ENCODE measurements at places on chromosomes 1 and 21. TPM values are rescaled to one million over a fixed set of nuclear protein-coding genes. Genes with fewer than 3 reads are reported as not detected.

Gene HES2
- not detected for polyA plus RNA-seq

Gene FAM72C
- polyA plus RNA-seq, result 0.71 TPM

Gene ILDR2
- 0.01 TPM for polyA plus RNA-seq

DNA sequence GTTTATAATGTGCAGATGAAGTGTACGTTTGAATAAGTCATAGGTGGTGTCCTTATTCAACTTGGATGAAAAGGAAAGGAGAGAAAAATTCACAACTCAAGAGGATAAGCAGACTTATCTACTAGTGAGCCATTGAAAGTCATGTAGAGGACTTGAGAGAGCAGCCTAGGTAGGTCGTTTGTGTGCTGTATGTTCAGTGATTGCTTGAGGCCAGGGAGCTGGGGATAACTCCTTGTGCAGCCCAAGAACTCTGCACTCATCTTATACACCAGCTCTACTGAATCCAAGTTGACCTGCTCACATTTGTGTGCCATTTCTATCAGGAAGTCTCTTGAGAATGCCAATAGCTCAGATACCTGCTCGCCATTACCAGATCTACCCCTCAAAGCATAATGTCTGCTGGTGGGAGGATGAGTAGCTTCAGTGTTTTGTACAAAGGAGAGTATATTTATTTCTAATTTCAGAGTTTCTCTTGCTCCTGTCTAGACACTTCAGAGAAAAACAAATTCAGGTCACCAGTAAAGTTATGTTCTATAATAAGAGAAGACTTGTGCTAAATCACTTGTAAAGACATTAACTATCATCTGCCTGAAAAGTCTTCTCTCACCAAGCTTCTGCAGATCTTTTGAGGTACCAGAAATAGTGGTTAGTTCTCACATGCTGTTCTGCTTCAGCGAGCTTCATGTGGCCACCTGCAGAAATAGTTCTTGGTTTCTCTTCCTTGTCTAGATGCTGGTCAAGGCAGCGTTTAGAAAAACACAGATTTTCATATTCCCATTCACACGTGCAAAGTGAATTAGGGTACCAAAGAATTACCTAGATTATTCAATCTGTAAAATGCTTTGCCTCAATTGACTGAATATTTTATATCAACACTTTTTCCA, 10.8 kb downstream of the S1PR1 start:
- DNase-seq, result no peak

GRCh38 chr1:48493970-48494769, 22.2 kb upstream of the SPATA6 start:
- DNase-seq, result peak; percentile 82

DNA sequence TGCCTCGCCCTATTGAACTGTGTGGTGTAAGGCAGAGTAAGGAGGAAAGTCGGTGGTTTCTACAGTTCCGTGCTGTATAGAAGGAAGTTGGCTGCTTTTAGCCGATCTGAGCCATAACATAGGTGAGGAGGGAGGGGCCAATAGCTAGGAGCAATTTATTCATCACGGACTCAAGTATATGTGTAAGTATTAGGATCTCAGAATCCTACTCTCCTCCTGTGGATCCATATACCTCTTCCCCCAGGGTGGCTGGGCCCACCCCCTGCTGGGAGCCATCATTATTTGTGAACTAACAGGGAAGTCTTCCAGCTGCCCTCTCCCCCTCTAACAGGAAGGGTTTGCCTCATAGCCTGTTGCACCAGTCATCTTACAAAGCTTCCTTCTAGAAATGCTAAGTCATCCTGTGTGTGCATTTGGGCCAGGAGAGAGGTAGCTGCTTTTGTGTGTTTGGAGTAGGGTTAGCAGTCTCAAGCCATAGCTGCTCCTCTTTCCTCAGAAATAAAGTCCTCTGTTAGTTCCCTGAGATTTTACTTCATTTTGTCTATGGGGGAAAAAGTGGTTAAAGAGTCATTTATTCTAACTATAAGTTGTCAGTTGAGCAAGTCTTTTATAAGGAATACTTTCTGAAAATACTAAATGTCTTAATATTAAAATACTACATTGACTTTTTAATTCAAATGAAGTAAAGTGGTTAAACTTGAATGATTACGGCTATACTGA, 14.9 kb upstream of the CENPS start:
- DNase-seq, result no peak

DNA sequence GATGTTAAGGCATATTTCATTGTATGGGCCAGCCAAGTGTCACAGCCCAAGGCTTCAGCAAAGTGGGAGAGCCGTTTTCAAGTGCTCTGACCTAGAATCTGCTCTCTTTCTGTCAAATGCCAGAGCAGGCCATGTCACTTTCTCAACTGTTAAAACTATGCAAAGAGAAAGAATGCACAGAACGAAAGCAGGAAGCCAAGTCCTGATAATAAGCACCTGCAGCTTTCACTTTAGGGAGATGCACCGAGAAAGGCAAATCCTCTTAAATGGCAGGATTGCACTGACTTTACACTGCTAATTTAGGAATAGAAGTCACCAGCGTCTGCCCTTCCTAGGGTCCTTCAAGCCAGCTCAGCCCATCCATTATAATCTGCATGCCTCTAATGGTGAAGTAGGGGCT, 49.2 kb upstream of the NTPCR start:
- DNase-seq, result no peak
